ENCODE measurements at places on chromosomes 6 and 20.

DNA sequence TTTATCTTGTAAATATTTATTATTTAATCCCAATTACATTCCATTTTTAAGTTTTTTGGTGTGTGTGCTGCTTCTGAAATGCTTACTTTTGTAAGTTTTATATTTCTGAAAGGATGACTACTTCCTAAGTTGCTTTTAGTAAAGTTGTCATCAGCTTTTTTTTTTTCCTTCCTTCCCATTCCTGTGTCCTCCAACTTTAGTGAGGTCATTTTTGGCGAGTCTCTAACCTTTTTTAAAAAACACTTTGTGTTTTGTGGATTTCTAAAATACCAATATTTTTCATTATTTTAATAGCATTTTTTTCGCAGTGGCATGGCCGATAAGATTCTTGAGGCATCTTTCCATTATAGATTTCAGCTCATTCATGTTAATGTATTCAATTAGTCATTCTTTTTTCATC is 30.9 kb downstream of the FIG4 start:
- DNase-seq: no peak

DNA sequence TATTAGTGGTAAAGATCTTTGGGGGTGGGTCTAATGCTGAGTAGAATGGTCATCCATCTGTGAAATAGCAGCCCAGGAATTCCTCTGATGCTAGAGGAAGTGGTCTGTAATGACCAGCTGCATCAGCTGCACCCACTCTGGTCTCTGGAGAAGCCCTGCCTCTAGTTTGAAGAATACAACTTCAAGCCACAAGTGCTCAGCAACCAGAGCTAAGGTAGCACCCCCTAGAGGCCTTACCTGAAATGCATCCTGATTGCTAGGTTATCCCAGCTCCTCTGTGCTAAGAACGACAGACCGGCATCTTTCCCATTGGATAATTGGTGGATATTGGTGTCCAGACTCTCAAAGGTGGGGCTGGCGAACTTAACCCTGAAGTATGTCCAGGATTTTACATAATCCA is 58.2 kb downstream of the DNAH8 start:
- DNase-seq: no peak

- DNase-seq: no peak
Measured at GRCh38 chr6:15350386-15351083, 104.7 kb downstream of the JARID2 start.

DNA sequence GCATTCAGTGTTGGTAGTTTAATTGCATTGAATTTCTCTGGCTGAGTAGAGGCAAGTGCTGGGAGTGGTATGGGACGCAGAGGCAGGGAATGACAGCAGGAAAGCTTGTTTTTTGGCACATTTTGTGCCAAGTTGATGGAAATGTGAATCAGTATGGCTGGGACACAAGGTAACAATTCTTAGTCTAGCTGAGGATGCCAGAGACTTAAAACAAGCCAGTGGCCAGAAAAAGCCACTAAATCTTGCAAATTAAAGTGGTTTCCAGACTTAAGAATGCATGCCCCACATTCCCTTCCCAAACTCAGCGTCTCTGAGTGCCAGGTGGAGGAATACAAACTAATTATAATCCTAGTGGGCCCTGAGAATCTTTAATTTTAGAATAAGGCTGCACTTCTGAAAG is 35.9 kb downstream of the PPARD start:
- no peak for DNase-seq

DNA sequence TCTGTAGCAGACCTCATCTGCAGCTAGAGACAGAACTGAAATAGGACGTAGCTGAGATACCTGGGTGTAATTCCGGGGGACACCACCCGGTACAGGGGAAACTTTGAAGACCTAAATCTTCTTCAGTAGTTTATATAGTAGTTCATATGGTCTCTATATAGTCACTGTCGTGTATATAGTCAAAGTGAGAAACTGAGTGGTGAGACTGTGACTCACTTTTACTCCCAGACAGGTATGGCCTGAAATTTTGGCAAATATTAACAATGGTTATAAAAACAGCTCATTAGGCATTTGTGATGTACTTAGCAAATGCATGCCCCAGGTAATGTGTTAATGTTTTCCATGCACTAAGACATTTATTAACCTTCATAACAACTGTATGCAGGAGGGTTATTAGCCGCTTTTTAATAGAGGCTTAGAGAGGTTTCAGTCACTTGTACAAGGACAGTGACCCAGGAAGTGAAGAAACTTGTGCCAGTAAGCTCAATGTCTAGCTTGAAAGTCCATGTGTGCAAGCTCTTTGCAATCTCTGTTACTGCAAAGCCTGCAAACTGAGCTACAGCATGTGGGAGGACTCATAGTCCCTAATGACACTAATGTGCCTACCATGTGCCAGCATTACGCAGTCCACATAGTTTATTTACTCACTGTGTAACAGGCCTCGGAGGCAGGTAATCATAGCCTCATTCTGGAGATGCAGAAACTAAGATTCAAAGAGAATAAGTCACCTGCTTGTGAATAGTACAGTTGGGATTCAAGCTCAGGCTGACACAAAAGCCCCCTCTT is 165.4 kb upstream of the CHD6 start:
- no peak for DNase-seq

DNA sequence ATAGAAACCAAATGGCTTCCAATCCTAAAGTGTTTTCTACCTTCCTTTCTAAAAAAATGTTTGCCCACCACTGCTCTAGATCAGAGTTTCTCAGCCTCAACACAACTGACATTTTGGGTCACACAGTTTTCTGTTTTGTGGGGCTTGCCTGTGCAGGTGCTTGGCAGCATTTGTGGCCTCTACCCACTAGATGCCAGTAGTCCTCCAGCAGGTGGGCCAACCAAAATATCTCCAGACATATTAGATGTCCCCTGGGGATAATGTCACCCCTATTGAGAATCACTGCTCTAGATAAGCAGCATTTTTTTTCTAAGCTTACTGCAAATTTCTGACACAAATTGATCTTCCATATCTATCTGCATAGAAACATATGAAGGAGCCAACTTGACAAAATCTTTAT is 26.3 kb upstream of the EPM2A start:
- DNase-seq: no peak

- DNase-seq: no peak
Measured at GRCh38 chr6:170147056-170147787, 143.7 kb downstream of the DLL1 start.

- no peak for DNase-seq
Measured at GRCh38 chr20:54549658-54550326, 74.4 kb downstream of the DOK5 start.

DNA sequence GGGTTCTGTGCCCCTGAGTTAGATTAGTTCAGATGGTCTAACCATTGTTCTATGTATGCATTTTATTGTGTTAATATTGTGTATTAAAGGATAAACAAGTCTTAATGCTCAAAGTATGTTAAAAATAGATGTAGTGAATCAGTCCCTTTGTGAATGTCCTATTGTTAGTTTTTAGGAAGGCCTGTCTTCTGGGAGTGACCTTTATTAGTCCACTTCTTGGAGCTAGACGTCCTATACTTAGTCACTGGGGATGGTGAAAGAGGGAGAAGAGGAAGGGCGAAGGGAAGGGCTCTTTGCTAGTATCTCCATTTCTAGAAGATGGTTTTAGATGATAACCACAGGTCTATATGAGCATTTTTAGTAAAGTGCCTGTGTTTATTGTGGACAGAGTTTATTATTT is 12.3 kb upstream of the HMGN4 start:
- DNase-seq: no peak
